Memory B cell (primary cell): ENCODE measurements at places on chromosomes 16 and 17.

DNA sequence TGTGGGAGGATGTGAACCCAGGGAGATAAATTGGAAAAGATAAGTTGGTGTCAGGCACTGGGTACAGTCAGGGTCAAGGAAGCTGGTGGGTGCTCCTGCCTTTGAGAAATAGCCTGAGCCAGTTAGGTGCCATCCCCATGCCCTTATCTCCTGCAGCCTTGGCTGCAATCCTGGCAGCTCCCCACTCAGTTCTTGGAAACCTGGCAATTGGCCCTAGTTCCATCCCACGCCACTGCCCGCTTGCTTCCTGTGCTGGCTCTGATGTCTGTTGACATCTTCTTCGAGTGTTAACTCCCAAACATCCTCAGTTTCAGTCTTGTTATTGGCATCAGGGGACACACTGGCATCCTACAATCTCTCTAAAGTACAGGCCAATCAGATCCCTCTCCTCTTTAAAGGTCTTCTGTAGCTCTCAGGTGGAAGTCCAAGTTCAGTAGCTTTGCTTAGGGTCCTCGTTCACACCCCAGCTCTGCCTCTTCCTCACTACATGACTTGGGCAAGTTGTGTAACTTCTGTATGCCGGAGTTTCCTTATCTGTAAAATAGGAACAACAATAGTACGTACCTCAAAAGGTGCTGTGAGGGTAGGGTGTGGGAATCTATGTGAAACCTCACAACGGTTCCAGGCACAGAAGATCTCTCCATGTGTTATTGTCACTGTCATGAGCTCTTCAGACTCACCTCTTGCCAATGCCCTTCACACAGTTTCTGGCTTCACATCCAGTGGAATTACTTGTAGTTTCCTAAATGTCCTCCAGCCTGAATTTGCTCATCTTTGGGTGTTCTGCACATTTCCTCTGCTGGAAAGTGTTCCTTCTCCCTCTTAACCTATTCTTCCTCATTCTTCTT, 13.5 kb upstream of the PRKAR1A start:
- no peak for DNase-seq

GRCh38 chr17:10151667-10152496, 46.5 kb downstream of the GAS7 start:
- DNase-seq: no peak

DNA sequence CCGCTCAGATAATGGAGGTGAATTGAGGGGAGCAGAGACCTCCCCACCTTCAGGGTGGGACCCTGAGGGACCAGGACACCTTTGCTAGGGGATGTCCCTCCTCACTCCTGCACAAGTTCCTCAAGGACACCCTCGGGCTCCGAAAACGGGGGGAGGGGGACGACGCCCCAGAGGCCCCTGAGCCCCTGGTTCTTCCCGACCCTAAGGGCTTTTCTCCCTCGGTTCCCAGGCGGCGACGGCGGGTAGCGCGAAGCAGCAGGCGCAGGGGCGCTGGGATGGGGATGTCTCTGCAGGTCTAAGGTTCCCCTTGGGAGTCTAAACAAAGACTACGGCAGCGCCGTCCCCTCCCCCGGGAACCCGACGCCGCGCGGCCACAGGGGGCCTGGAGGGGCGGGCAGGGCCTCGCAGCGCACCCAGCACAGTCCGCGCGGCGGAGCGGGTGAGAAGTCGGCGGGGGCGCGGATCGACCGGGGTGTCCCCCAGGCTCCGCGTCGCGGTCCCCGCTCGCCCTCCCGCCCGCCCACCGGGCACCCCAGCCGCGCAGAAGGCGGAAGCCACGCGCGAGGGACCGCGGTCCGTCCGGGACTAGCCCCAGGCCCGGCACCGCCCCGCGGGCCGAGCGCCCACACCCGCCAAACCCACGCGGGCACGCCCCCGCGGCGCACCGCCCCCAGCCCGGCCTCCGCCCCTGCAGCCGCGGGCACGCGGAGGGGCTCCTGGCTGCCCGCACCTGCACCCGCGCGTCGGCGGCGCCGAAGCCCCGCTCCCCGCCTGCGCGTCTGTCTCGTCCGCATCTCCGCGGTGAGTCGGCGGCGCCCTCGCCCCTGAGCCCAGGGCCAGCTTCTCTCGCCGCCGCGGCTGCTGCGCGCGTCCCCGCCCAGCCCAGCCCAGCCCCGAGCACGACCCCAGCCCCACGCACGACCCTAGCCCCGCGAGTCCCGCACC, 36.7 kb upstream of the NDRG4 start:
- no peak for DNase-seq

- DNase-seq: no peak
Measured at GRCh38 chr17:65228287-65228686, 91.1 kb downstream of the RGS9 start.

DNA sequence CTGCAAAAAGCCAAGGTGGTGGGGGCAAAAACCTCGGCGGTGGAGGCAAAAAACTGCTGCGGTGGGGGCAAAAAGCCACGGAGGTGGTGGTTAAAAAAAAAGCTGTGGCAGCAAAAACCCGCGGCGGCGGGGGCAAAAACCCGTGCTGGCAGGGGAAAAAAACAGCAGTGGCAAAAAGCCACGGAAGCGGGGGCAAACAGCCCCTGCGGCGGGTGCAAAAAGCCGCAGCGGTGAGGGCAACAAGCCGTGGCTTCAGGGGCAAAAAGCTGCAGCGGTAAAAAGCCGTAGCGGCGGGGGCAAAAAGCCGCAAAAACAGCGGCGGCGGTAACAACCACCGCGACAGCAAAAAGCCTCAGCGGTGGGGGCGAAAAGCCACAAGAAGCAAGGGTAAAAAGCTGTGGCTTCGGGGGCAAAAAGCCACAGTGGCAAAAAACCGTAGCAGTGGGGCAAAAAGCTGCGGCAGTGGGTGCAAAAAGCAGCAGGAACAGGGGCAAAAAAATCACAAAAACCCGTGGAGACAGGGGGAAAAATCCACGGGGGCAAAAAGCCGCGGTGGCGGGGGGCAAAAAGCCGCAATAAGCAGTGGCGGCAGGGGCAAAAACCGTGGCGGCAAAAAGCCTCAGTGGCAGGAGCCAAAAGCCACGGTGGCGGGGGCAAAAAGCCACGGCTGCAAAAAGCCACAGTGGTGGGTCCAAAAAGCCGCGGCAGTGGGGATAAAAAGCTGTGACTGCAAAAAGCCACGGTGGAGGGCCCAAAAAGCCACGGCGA, 193.7 kb downstream of the SHCBP1 start:
- no peak for DNase-seq

DNA sequence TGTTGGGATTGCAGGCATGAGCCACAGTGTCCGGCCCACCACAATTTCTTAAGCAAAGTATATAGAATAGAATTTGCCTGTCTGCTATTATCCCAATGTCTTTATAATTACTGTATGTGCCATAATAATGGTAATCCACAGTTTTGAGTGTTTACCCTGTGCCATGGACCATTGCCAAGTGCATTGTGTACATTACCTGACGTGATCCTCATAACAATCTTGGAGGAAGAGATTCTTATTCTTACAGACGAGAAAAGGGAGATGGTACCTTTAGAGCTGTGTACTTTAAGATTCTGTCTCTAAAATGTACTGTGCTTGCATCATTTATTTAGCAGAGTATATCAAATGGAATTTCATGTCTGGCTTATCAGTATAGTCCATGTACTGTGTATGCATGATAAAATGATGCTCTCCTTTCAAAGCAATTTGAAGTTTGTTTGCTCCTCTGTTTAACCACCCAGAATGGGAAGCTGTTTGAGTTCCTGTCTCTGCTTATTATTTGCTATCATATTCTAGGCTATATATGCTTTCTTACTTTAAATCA, 13.8 kb upstream of the CDR2 start:
- no peak for DNase-seq

DNA sequence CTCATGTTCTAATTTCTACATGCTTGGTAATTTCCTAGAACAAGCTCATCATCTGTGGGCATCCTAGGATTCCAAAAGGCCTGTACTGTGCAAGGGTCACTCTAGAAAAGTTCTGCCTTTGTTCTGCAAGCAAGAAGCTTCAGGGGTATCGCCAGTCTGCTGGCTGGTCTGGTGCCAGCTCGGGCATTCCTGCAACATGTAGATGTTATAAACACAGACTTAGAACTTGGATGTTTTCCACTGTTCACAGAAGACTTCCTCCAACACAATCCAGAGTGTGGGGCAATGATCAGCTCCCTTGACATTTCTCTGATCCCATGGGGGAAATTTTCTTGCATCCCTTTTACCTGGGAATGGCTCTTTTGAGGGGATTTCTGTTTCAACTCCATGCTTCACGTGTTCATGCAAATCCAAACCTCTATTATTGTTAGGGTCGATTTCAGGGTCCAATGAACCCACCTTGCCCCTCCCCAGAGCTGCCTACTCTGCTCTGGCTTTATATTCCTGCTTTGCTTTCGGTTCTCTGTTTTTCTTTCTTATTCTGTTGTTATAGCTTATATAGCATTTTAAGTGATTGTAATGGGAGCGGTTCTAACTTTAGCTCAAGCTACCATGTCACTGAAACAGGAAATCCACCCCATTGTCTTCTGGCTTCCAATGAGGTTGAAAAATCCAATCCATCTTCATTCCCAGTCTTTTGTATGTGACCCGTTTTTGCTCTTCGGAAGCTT, 25.3 kb downstream of the UBE2O start:
- peak; percentile 48 for DNase-seq

- no peak for DNase-seq
Measured at GRCh38 chr16:81517629-81518438, 73.2 kb downstream of the CMIP start.

DNA sequence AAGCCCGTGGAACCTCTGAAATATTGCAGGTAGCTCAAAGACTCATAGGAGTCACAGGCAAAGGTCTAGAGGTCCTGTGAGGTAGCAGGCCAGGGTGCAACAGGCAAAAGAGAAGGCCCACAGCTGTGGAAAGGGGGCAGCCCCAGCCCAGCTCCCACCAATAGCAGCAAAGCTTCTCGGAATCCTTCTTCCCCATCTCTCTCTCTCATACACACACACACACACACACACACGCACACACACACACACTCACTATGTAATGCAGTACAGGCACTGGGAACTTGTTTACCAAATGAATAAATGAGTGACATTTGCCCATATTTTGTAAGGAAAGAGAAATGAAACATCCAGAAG, 16.8 kb upstream of the SUPT4H1 start:
- no peak for DNase-seq
